Peyer's patch (tissue), 4 donors: ENCODE measurements at places on chromosomes 3 and 15. TPM values are rescaled to one million over a fixed set of nuclear protein-coding genes. Genes with fewer than 3 reads are reported as not detected.

DNA sequence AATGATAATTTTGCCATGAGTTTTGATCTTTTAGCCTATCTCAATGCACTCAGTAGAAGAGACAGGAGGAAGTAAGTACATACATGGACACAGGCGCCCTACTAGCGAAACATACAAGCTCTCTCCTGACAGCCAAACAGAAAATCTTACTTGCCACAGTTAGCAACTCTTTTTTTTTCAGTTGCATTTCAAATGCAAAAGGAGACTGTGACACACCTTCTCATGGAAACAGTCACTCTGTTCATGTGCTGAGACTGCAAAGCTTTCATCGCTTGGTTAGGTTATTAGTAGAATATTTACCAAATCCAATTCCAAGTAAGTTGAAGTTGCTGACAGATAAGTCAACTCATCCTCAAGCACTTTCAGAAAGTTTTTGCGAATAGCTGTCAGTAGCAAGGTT, 223.3 kb downstream of the FOXP1 start:
- DNase-seq: no peak

- no peak for DNase-seq
These were observed 9.6 kb upstream of the ATP13A3 start for GRCh38 chr3:194496217-194496919.

- DNase-seq: no peak
These were observed 466.1 kb upstream of the ATP11B start for GRCh38 chr3:182327196-182327681.

The MUC20 gene
- 120 TPM for total RNA-seq

DNA sequence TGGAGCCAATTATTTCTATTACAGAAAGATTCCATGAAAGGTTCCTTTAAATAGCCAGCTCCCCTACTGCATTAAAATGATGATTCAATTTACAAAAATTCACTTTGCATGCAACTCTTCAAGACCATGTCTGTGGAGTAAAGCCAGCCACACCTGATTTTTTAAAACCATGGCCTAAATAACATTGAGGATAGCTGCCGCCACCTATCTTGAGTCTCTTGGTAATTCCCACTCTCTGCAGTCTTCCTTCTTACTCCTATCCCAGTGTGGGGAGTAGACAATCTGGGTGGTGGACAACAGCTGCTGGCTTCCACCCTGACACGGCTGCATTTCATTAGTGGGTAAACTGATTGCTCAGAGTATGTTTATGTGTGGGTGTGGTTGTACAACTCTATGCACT, 10.7 kb downstream of the LRTM1 start:
- DNase-seq: no peak

The SEMA3G gene
- 24.2 TPM for total RNA-seq

The CGNL1 gene
- total RNA-seq: 2.1 TPM

GRCh38 chr3:99630815-99631214, 7.6 kb upstream of the COL8A1 start:
- DNase-seq: no peak

DNA sequence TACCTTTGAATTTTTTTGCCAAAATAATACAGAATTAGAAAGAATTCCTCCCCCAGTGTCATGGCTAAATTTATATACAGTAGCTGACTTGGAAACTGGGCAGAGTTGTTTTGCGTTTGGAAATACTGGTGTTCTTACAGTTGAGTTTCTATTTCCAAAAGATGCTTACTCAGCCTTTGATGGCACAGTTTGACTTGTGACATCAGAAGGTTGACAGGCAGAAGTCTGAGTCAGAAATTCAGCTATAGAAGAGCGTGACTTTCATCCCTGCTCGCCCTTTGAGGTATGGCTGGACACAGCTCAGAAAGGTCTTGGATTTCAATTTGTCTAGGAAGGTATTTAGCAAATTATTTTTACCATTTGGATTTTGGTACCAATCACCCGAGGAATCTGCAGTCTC, 175.8 kb downstream of the VGLL4 start:
- DNase-seq: no peak

DNA sequence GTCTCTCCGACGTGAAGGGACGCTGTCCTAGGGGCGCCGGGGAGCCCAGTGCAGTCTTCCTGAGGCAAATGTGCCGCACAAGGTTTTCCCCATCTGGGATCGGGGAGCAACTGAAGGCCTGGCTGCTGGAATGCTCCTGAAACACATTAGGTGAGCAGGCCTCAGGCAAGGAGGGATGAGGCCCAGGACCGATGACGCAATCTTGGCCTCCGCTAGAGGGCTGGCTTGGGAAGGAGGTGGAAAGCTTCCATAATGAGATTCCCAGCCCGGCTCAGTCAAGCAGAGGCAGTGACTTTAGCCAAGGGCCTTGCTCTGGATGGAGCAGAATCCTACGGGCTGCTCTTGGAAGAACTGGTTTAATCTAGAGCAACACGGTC, 50.8 kb downstream of the CPN2 start:
- DNase-seq: peak; percentile 62

- DNase-seq: no peak
These were observed 65.8 kb downstream of the GSK3B start for GRCh38 chr3:120028271-120029047.

The HRG gene
- total RNA-seq: not detected

DNA sequence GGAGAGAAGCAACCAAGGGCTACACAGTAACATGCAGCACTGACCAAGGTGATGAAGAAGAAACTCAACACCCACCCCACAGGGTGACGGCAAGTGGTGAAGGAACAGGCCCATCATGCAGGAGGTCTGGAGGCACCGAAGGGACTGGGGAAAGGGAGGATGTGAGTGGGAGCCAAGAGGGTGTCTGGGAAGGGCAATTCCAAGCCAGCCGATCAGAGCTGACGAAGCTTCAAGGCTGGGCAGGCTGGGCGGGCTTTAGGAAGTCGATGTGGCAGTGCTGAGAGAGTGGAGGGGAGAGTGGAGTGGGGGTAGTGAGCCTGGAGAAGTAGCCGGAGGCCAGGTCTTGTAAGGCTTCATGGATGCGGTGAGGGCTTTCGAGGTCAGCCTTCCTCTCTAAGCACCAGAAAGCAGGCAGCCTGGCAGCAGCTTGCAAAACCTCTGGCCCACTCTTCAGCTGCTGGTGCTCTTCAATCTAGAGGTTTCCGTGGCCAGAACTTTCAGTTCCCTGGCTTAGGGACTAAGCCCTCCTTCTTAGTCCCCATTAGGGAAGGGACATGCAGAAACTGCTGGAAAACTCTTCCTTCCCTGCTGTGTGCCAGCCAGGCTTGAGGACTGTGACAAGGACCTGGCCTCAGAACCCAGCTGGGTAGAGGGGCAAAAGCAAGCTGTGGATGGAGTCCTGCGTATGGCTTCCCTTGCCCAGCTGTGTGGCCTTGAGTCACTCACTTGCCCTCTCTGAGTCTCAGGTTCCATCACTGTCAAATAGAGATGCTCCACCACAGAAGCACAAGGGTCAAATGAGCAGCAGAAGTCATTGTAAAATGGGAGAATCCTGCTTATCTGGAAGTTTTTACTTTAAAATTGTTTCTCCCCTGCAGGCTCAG, 72.1 kb downstream of the TLE3 start:
- DNase-seq: no peak

The UBA3 gene
- 63.6 TPM for total RNA-seq

DNA sequence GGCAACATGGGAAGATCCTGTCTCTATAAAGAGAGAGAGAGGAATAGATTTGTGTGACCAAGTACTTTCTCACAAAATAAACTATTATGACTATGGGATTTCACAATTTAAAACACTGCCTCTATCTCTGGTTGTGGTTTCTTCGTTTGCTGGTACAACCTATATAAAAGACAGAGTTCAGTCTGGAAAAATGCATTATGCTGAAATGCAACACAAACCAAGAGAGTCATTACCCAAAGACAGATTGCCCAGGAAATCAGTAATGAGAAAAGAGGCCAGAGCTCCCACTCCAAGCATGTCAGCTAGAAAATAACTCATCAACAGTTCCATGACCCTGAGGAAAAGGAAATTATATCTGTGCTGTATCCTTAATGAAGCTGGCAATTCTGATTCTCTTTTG, 23.2 kb downstream of the GPR176 start:
- no peak for DNase-seq

- DNase-seq: no peak
These were observed 141.1 kb downstream of the XXYLT1 start for GRCh38 chr3:195129644-195130492.

The RBPMS2 gene
- 0.70 TPM for total RNA-seq

DNA sequence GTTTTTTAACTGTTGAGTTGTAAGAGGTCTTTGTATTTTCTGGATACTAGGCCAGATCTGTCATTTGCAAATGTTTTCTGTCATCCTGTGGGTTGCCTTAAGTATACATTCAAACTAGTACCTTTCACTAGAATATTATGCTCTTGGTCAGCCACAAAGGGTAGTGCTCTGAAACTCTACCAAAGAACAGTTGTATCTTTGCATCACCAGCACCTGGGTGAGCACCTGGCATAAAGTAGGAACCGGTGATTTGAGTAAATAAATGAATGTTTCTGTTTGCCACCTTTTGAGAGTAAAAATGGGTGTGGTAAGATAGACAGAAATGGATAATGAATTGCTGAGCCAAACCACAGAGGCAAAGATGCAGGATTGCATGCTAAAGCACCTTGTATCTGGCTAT, 98.7 kb downstream of the SLCO3A1 start:
- no peak for DNase-seq

DNA sequence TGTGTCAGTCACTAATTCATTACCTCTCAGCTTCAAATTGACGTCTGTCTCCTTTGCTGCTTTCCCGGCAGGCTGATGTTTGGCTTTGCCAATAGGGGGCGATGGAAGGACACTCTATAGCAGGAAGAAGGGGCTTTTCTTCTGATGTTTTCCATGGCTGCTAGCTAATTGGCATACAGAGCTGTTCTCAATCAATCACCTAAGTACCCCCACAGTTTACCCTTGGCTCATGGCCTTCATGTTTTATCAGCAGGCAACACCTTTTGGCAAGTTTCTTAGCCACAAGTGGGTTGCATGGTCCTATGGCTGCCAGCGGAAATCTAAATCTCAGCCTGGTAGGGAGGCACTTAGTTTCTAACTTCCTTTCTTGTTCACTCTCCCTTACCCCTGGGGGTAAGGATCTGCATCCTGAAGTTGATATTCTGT, 45.0 kb downstream of the ESYT3 start:
- no peak for DNase-seq

DNA sequence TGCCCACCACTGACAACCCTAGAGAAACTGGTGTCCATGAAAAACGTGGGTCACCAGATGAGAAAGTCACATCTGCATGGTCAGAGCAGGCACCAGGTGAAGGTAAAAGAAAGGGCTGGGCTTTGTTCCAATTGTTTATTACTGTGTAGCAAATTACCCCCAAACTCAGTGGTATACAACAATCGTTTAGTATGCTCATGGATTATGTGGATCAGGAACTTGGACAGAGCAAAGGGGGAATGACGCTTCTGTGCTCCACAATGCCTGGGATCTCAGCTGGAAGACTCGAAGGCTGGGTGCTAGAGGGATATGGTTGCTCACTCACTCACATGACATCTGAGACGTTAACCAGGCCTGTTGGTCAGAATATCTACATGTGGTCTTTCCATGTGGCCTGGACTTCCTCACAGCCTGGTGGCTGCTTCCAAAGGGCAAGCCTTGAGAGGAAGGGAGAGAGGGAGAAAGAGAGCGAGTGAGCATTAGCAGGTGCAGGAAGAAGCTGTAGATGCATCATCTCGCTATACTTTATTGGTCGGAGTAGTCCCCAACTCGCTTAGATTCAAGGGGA, 44.9 kb downstream of the LPP start:
- no peak for DNase-seq

The FRMD5 gene
- not detected for total RNA-seq

- no peak for DNase-seq
These were observed 378.4 kb upstream of the AGTR1 start for GRCh38 chr3:148319161-148319915.

DNA sequence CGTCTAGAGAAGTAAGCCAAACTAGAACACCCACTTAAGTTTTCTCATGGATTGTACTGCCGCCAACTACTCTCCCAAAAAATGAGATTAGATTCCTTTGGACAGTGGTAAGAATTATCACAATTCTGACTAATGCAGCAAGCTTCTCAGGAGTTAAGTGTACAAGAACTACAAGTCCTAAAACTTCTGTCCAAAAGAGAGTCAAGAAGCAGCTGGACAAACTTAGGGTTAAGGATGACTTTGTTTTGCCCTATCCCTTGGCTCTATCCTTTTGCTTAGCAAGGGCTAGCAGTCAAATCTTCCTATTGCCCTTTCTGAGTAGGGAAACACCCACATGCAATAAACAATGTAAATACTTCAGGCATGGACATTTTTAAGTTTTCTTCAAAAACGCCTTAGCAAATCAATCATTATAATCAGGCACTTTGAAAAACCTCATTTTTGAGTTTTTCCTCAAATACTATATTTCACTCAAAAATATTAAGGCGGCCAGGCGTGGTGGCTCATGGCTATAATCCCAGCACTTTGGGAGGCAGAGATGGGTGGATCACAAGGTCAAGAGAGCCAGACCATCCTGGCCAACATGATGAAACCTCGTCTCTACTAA, 19.5 kb downstream of the RAF1 start:
- DNase-seq: no peak

GRCh38 chr3:113747283-113748046, 630 bp downstream of the ATP6V1A start:
- peak; percentile 51 for DNase-seq

- no peak for DNase-seq
These were observed 608 bp upstream of the PPCDC start for GRCh38 chr15:75022783-75023180.

The GOLGA6D gene
- total RNA-seq: not detected

DNA sequence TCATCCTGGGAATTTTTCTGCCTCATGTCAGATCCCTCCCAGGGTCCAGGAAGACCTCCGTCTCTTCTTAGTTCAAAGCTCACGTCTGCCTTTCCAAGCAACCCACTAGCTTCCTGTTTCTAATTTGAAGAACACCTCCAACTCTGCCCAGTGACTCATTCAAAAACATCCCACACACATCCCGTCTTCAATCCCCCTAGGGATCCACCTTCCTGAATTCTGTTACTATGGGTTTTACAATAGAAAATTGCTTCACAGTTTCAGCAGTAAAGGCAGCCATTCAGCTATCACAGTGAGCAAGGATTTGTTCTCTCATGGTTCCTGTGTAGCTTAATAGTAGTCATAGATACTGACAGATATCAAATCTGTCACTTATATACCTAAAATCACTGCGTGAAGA, 308.3 kb upstream of the CCDC54 start:
- DNase-seq: no peak
